NCI-H1436 treated with DMSO at 0.1 percent for 48 hours (cell line): ENCODE measurements at places on chromosomes 11 and 22.

DNA sequence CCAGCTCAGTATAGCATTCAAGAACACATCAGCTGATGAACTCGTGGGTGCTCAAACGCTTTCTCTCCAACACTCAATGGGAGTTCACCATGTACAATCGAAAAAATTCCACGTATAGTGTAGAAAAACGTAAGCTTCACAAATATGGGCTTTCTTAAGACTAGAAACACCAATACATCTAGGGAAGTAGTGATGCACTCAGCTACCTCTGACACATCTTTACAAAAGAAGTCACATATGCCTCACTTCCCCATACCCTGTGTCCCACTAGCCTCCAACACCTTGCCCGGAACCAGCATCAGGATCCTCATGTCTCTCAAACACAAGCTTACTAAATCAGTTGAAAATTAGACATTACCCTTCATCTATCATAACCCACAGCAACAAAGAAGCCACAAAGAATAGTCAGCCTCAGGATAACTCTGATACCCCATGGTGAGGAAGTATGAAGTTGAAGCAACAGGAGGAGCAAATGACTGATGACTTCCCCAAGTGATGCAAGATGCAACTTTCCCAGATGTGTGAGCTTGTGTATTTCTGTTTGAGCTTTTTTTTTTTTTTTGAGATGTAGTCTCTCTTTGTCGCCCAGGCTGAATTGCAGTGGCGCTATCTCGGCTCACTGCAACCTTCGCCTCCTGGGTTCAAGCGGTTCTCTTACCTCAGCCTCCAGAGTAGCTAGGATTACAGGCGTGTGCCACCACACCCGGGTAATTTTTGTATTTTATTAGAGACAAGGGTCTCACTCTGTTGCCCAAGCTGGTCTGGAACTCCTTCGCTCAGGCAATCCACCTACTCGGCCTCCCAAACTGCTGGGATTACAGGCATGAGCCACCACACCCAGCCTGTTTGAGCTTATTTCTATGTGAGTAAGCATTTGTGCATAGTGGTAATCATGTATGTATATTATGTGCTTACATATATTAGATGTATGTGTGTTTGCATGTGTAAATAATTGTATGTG lies 8.5 kb upstream of the DENND5A start:
- no peak for DNase-seq

- DNase-seq, result no peak
Observed at GRCh38 chr11:66985508-66986177, 10.5 kb downstream of the C11orf86 start.

DNA sequence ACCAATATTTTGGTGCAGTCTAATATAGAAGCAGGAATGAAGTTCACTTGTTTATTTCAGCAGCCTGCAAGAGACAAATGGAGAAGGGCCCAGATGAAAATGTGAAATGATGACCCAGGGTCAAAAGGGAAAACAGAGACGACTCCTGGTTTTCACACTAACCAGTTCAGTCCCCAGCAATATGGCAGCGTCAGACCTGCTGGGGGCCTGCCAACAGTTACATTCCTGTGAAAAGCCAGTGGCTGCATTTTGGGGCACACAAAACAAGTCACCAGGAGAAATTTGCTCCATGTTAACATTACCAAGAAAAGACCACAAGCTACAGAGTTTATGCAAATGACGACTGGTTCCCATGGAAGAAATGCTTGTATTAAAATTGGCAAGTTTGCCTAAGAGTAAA lies 80.2 kb downstream of the CCDC34 start:
- DNase-seq, result no peak

GRCh38 chr11:134037046-134037908 lies 31.6 kb upstream of the JAM3 start:
- DNase-seq, result no peak

DNA sequence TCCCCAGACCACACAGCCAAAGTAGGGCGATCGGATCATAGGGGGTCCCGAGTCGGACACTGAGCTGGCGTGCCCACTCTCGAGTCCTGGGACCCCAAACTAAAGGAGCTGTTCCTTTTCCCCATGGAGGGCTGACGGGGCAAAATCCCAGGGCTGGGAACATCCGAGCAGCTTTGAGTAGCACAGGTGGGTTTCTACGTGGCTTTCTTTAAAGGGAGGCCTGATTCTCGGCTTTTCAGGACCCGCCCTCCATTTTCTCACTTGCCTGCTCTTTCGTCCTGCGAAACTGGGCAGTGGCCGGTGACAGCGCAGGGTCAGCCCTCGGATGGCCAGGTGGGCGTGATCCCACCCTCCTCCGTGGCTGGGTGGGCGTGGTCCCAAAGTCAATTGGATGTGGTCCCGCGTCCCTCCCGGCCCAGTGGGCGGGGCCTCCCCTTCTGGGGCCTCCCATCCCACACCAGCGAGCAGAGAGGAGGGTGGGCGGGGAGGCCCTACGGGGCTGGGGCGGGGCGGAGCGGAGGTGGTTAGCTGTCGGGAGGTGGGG lies 17.5 kb upstream of the TXNRD2 start:
- DNase-seq, result no peak

- no peak for DNase-seq
Observed at GRCh38 chr11:130719220-130719915, 196.9 kb downstream of the SNX19 start.
